ENCODE measurements at places on chromosomes 2 and 18.

- no peak for DNase-seq
These were observed 119.5 kb upstream of the LMAN1 start for GRCh38 chr18:59478591-59478990.

GRCh38 chr2:154455866-154456265, 242.6 kb upstream of the KCNJ3 start:
- no peak for DNase-seq

GRCh38 chr2:223594259-223594658, 7.9 kb downstream of the SCG2 start:
- no peak for DNase-seq

- DNase-seq, result no peak
These were observed 34.4 kb downstream of the AFTPH start for GRCh38 chr2:64558445-64559081.

- DNase-seq, result no peak
These were observed 34.3 kb downstream of the ZAP70 start for GRCh38 chr2:97747716-97748115.

- DNase-seq, result no peak
These were observed 75.8 kb downstream of the SDC1 start for GRCh38 chr2:20148923-20149702.
